CD8-positive, alpha-beta memory T cell (primary cell): ENCODE measurements at places on chromosomes 3 and 15.

- H3K4me3 ChIP-seq, result no peak overlapping the region
- no peaks in the 10 kb centered on the region for H3K4me1 ChIP-seq
- H3K36me3 ChIP-seq, result no peaks in the 10 kb centered on the region
- H3K27ac ChIP-seq, result peak overlapping the region; percentile 38
Observed at GRCh38 chr3:72155391-72156064, 370.6 kb upstream of the PROK2 start.

- H3K4me3 ChIP-seq, result no peak overlapping the region
- H3K27me3 ChIP-seq, result no peaks in the 10 kb centered on the region
- H3K36me3 ChIP-seq, result no peaks in the 10 kb centered on the region
- no peaks in the 10 kb centered on the region for H3K4me1 ChIP-seq
- H3K27ac ChIP-seq, result no peak overlapping the region
Observed at GRCh38 chr3:12394569-12395271, 89.6 kb upstream of the TSEN2 start.

DNA sequence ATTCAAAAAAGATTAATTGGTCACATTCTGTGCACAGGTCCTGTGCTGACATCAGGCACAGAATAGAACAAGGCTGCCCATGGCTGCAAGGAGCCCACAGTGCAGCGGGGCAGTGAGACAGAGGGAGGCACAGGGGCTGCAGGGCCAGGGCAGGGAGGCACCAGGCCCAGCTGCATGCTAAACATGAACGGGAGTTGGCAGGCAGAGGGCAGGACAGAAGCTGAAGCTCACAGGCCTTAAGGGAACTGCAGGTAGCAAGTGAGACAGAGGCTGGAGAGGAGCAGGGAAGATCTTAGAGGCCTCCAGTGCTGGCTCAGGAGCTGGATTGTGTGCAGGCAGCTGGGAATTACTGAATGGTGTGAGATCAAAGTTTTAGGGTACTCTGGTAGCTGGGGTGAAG, 26.2 kb downstream of the IDH3A start:
- no peak overlapping the region for H3K27ac ChIP-seq
- H3K36me3 ChIP-seq, result peaks cover 22% of the 10 kb centered on the region
- peaks cover 16% of the 10 kb centered on the region for H3K4me1 ChIP-seq

DNA sequence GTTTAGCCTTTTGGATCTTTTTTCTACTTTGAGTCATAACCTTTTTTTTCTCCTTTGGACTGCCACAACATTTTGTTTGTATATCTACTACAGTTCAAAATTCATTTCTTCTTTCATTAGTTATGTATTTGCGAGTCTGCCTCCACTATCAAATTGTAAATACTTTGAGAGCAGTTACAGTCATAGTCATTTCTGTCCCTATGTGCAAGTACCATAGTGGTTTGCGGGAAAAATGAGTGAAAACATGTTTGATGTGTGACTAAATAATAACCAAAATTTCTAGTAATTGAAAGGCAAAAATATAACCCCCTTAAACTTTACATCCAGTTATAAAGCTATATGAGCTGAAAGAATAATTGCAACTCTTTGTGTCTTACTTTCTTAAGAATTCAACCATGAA, 45.8 kb upstream of the CCDC50 start:
- no peaks in the 10 kb centered on the region for H3K27me3 ChIP-seq
- H3K36me3 ChIP-seq, result no peaks in the 10 kb centered on the region
- DNase-seq, result no peak
- H3K4me3 ChIP-seq, result no peak overlapping the region

GRCh38 chr15:56244811-56245576, 1.3 kb upstream of the RFX7 start:
- no peaks in the 10 kb centered on the region for H3K27me3 ChIP-seq
- peak overlapping the region; percentile 55 for H3K27ac ChIP-seq
- DNase-seq, result no peak
- peak overlapping the region; percentile 72 for H3K4me3 ChIP-seq

GRCh38 chr15:99953886-99954285, 220.6 kb upstream of the LYSMD4 start:
- no peak overlapping the region for H3K4me3 ChIP-seq
- H3K27me3 ChIP-seq, result no peaks in the 10 kb centered on the region

DNA sequence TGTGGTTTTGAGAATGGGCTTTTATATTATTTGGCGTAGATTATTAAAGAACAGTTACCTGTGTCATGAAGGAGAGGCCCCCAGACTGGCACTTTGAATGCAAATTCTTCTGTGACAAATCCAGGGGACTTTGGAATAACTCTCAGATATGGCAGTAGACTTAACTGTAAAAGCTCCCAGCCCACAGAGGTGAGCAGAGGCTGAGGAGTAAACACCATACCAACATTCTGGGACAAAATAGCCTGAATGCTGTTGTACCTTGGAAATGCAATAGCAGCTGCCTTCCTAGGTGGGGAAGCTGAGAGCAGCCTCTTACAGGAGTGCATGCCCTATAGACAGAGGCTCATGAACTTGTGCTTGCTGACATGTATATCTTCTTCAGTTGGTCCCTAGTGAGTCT, 187.6 kb upstream of the CTDSPL start:
- no peak for DNase-seq
- H3K4me3 ChIP-seq, result no peak overlapping the region
- no peaks in the 10 kb centered on the region for H3K4me1 ChIP-seq
- no peaks in the 10 kb centered on the region for H3K27me3 ChIP-seq
- H3K27ac ChIP-seq, result no peak overlapping the region

DNA sequence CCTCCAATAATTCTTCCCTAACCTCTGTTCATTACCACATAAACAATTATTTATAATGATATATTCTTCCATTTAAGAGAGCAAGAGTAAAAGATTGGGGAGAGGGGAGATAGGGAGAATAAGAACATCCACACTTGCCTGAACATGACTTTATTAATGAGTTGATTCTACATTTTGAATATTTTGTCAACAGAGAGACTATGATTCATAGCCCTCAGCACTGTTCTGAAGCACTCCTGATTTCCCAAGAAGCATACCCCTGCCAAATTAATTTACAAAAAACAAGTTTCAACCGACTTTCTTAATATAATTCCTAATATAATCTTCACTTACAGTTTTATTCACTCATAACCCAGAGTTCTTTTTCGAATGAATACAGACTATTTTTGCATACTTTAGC, 828.8 kb downstream of the ROBO2 start:
- no peak for DNase-seq
- H3K27me3 ChIP-seq, result no peaks in the 10 kb centered on the region
- no peaks in the 10 kb centered on the region for H3K4me1 ChIP-seq
- no peak overlapping the region for H3K27ac ChIP-seq
- no peak overlapping the region for H3K4me3 ChIP-seq
- no peaks in the 10 kb centered on the region for H3K36me3 ChIP-seq

- no peak overlapping the region for H3K4me3 ChIP-seq
- H3K27ac ChIP-seq, result no peak overlapping the region
- no peaks in the 10 kb centered on the region for H3K4me1 ChIP-seq
- H3K36me3 ChIP-seq, result no peaks in the 10 kb centered on the region
Observed at GRCh38 chr15:99598296-99598695, 32.5 kb downstream of the MEF2A start.

GRCh38 chr3:178690571-178690970, 154.3 kb downstream of the KCNMB2 start:
- no peaks in the 10 kb centered on the region for H3K27me3 ChIP-seq
- no peaks in the 10 kb centered on the region for H3K4me1 ChIP-seq
- H3K27ac ChIP-seq, result no peak overlapping the region
- DNase-seq, result no peak
- no peaks in the 10 kb centered on the region for H3K36me3 ChIP-seq
- no peak overlapping the region for H3K4me3 ChIP-seq

- H3K4me1 ChIP-seq, result no peaks in the 10 kb centered on the region
- no peak for DNase-seq
- no peak within 1 kb of the TSS for H3K4me3 ChIP-seq
- H3K27me3 ChIP-seq, result no peaks in the 10 kb centered on the region
- peak within 1 kb of the TSS; percentile 60 for H3K27ac ChIP-seq
Observed at GRCh38 chr3:69739204-69740102, at the start of gene MITF. TSS of gene MITF (plus strand) at chr3:69739464. CDS start at chr3:69739598, 134 bp downstream.

GRCh38 chr15:22810033-22810852, 23.8 kb downstream of the NIPA1 start:
- DNase-seq, result no peak
- no peaks in the 10 kb centered on the region for H3K27me3 ChIP-seq

- no peak for DNase-seq
- no peak overlapping the region for H3K4me3 ChIP-seq
- H3K4me1 ChIP-seq, result no peaks in the 10 kb centered on the region
- no peaks in the 10 kb centered on the region for H3K27me3 ChIP-seq
- no peak overlapping the region for H3K27ac ChIP-seq
Observed at GRCh38 chr3:54853573-54854404, 74.1 kb downstream of the LRTM1 start.

- no peaks in the 10 kb centered on the region for H3K27me3 ChIP-seq
- peaks cover 99% of the 10 kb centered on the region for H3K4me1 ChIP-seq
- no peak overlapping the region for H3K27ac ChIP-seq
Observed at GRCh38 chr3:71441217-71441924, 142.2 kb downstream of the FOXP1 start.

- H3K36me3 ChIP-seq, result no peaks in the 10 kb centered on the region
- H3K4me1 ChIP-seq, result no peaks in the 10 kb centered on the region
- no peaks in the 10 kb centered on the region for H3K27me3 ChIP-seq
- DNase-seq, result no peak
- no peak overlapping the region for H3K27ac ChIP-seq
Observed at GRCh38 chr3:8482960-8483665, 18.5 kb upstream of the LMCD1 start.

DNA sequence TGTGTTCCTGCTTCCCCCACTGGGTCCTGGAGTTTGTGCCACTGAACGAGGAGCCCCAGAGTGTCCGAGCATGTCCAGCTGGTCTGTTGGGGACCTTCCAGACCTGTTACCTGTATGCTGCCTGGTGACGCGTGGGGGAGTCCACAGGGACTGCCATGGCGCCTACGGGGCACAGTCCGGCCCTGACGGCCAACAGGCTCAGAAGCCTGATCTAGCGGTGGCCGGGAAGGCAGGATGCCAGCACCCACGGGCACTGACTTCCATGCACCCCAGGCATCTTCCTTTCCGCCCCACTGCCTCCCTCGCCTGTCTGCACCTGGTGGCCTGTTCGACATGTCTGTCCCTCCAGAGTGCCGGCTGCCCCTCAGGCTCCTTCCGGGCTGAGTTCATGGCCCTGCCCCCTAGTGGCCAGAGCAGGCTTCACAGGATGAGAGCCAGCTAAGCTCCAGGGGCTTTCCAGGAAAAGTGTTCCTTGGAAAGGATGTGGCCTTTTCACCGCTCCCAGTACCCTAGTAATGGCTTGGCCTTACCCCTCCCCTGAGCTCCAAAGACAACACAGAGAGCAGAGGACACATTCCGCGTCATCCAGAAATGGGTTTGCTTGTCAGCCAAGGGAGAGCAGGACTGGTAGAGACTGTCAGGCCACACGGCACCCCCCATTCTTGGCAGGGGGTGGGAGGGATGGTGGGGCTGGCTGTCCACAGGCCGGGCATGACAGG, 35.7 kb downstream of the NGRN start:
- no peak overlapping the region for H3K4me3 ChIP-seq
- H3K27me3 ChIP-seq, result no peaks in the 10 kb centered on the region
- peak; percentile 46 for DNase-seq
- H3K27ac ChIP-seq, result no peak overlapping the region
- H3K4me1 ChIP-seq, result peaks cover 9% of the 10 kb centered on the region

GRCh38 chr3:49198161-49198560, 26.8 kb downstream of the KLHDC8B start:
- no peaks in the 10 kb centered on the region for H3K4me1 ChIP-seq
- no peak overlapping the region for H3K27ac ChIP-seq
- no peaks in the 10 kb centered on the region for H3K36me3 ChIP-seq
- no peak overlapping the region for H3K4me3 ChIP-seq

GRCh38 chr3:69214241-69214640, 91.8 kb upstream of the LMOD3 start:
- no peak for DNase-seq
- H3K4me3 ChIP-seq, result no peak overlapping the region
- no peaks in the 10 kb centered on the region for H3K4me1 ChIP-seq
- no peak overlapping the region for H3K27ac ChIP-seq

DNA sequence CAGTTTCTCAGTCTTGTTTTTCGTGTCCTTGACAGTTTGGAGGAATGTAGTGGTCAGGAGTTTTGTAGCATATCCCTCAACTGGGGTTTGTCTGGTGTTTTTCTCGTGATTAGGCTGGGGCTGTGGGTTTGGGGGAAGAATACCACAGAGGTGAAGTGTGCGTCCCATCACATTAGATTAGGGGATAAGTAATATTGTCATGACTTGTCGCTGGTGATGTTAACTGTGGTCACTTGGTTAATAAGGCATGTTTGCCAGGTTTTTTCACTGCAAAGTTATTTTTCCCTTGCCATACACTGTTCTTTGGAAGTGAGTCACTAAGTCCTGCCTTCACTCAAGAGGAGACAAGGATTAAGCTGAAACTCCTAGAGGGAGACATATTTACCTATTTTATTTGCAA, 39.1 kb downstream of the PAK2 start:
- no peak overlapping the region for H3K27ac ChIP-seq
- H3K4me3 ChIP-seq, result no peak overlapping the region
- no peak for DNase-seq
- no peaks in the 10 kb centered on the region for H3K27me3 ChIP-seq

- no peak for DNase-seq
- H3K27ac ChIP-seq, result no peak overlapping the region
- H3K27me3 ChIP-seq, result no peaks in the 10 kb centered on the region
- no peak overlapping the region for H3K4me3 ChIP-seq
Observed at GRCh38 chr3:172176061-172176770, 136.8 kb downstream of the FNDC3B start.

GRCh38 chr15:29133321-29133720, 136.3 kb downstream of the NSMCE3 start:
- H3K4me3 ChIP-seq, result no peak overlapping the region
- H3K27me3 ChIP-seq, result no peaks in the 10 kb centered on the region
- no peaks in the 10 kb centered on the region for H3K4me1 ChIP-seq
- H3K36me3 ChIP-seq, result no peaks in the 10 kb centered on the region
- H3K27ac ChIP-seq, result no peak overlapping the region

DNA sequence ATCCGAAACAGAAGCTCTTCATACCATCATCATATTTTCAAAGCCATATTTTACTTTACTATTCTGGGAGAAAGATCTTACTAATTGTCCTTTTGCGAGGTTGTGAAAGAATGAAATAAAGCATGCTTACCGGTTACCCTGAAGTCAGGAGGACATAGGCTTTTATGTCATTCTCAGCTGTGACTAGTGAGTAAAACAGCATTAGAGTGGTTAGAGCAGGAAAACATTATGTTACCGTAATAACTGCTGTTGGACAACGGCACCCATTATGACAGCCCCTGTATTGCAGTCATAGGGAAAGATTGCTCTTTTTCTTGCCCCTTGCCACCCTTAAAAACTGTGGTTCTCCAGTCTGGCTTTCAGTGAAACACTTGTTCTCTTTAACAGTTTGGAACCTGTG, 1035.7 kb downstream of the ZPLD1 start:
- DNase-seq, result no peak
- no peak overlapping the region for H3K4me3 ChIP-seq
- no peaks in the 10 kb centered on the region for H3K36me3 ChIP-seq
- no peaks in the 10 kb centered on the region for H3K4me1 ChIP-seq
- no peaks in the 10 kb centered on the region for H3K27me3 ChIP-seq

GRCh38 chr3:197029511-197030167, at the start of gene MELTF:
TSS of gene MELTF (minus strand) at chr3:197029817. CDS start at chr3:197029702, 115 bp downstream.
- no peaks in the 10 kb centered on the region for H3K4me1 ChIP-seq
- H3K27ac ChIP-seq, result peak within 1 kb of the TSS; percentile 47
- no peaks in the 10 kb centered on the region for H3K27me3 ChIP-seq
- DNase-seq, result peak; percentile 68
- H3K4me3 ChIP-seq, result peak within 1 kb of the TSS; percentile 43
- H3K36me3 ChIP-seq, result no peaks in the 10 kb centered on the region
